ENCODE measurements at places on chromosomes 6 and 20.

- no peak for DNase-seq
These were observed 460 bp downstream of the PLAGL1 start for GRCh38 chr6:144007478-144008119.

DNA sequence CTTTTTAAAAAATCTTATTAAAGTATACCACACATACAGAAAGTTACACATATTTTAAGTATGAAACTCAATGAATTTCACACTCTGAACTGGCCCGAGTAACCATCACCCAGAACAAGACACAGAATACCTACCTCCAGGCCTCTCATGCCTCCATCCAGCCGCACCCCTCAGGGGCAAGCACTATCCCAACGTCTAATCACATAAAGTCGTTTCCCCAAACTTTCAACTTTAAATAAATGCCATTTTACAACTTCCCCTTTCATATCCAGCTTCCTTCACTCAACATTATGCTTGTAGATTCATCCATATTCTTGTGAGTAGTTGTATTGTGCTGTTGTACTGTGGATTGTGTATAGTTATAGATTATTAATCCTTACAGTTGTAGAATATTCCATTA is 539.1 kb downstream of the CD83 start:
- DNase-seq = no peak

GRCh38 chr6:16204653-16205376 is 33.6 kb upstream of the GMPR start:
- no peak for DNase-seq

DNA sequence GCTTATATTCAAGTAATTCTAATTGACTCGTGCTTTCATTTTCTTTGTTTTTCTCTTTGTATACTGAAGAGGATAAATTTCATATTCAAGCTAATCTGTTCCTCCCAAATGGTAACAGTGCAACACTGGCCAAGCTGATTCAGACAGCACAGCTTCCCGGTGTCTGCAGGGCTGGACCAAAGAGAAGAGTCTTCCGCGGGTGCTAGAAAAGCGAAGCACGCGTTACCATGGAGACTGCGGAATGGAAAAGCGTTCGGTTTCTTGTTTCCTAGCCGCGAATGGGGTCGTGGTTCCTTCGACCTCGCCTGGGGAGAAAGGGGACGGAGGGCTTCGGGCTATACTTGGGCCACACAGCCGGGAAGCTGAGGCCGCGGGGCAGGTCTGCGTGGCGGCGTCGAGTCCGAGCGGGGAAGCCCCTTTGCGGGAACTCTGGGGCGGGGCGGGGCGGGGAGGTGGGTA is 6.2 kb upstream of the ZNF311 start:
- DNase-seq = peak; percentile 40

- peak; percentile 18 for DNase-seq
These were observed 243.0 kb downstream of the TSHZ2 start for GRCh38 chr20:53215166-53215565.

GRCh38 chr6:21883595-21884328 is 290.2 kb downstream of the SOX4 start:
- DNase-seq = no peak

DNA sequence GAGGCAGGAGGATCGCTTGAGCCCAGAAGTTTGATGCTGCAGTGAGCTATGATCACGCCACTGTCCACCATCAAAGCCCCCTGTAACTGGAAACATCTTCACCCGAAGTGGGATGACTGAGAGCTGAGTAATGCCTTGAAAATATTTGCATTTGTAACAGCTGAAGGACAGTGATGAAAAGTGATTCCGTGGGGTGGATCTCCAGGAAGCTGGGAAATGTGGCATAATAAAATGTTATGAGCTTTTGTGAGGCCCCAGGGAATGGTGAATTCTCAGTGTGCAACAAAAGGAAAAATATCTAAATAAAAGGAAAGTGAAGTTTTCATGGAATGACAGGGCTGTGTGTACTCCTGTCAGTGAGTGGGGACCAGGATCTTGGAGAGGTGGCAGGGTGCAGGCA is 92.0 kb downstream of the JAG1 start:
- no peak for DNase-seq

GRCh38 chr6:125968493-125968892 is 11.9 kb downstream of the HINT3 start:
- no peak for DNase-seq

GRCh38 chr6:125752773-125753172 is 3.3 kb downstream of the HEY2 start:
- DNase-seq = no peak

- DNase-seq = no peak
These were observed 4.3 kb downstream of the KCNQ5 start for GRCh38 chr6:72626126-72626525.

- no peak for DNase-seq
These were observed 75.6 kb downstream of the MTFR2 start for GRCh38 chr6:136174510-136174909.

- no peak for DNase-seq
These were observed at the start of gene BTBD3 for GRCh38 chr20:11917663-11918062. TSS of gene BTBD3 (plus strand) at chr20:11917893. CDS start at chr20:11918276, 383 bp downstream.

DNA sequence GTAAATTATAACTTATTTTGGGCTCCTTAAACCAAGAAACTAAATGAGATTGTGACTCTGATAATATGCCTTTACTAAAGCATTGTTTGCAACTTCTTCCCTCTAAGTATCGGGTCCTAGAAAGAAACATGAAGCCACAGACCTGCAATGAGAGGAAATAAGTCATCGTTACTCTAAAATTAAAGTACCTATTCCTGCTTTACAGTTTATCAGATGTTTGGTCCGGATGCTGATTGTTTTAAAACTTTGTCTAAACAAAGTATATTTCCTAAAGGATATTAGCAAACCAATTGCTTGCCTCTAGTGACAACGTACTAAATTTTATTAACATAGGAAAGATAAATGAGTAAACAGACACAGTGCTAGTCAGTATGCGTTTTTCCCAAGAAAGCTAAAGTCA is 216.8 kb downstream of the GJA1 start:
- DNase-seq = no peak

DNA sequence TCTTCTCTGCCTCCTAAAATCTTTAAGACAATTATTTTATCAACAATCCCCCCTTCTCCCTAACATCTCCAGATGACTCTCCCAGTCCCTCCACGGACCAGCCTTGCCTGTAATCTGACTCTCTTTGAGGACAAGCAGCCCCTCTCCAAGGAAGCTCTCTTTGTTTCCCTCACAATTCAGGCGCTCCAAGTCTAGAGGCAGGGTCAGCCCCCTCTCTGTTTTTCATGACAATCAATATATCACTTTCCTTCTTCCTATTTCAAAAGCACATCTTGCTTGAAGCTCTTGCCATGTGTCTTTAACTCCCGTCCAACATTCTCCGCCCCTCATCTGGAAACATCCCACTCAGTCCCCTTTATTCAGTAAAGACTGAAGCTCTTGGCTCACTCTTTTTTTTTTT is 393.4 kb upstream of the SULF2 start:
- no peak for DNase-seq

- no peak for DNase-seq
These were observed 19.0 kb upstream of the TGM2 start for GRCh38 chr20:38184101-38184500.

- no peak for DNase-seq
These were observed 1.5 kb downstream of the APCDD1L start for GRCh38 chr20:58513580-58514285.

DNA sequence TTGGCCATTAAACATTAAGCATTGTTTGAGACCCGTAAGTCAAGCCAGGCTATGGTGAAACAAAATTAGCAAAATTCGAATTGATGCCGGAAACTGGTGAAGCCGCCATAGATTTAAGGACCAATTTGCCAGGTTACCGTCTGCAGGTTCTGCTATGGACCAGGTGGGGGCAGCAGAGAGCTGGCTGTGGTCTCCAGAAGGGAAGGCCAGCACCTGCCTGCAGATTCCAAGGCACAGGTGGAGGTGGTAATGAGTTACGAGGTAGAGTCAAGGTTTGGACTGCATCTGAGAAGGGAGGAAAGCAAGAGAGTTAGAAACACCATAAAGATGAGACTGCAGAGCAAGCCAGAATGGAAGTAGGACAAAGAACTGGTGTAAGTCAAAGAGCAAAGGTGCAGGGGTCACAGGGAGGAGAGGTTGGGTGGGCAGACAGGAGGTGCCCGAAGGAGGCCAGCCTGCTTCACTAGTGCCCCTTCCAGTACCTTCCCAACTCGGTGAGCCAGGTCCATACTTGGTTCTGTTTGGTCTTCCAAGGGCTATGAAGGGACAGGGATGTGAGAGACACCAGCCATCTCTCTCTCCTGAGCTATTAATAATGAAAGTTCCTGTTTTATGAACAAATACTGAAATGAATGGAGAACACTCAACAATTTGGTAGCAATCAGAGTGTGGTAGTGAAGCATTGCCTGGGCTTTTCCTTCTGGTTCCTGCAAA is 131.6 kb upstream of the ESR1 start:
- DNase-seq = peak; percentile 54

- peak; percentile 30 for DNase-seq
These were observed 76.8 kb upstream of the DUSP22 start for GRCh38 chr6:215335-216034.

- no peak for DNase-seq
These were observed 362 bp upstream of the TMX4 start for GRCh38 chr20:8019998-8020247.

DNA sequence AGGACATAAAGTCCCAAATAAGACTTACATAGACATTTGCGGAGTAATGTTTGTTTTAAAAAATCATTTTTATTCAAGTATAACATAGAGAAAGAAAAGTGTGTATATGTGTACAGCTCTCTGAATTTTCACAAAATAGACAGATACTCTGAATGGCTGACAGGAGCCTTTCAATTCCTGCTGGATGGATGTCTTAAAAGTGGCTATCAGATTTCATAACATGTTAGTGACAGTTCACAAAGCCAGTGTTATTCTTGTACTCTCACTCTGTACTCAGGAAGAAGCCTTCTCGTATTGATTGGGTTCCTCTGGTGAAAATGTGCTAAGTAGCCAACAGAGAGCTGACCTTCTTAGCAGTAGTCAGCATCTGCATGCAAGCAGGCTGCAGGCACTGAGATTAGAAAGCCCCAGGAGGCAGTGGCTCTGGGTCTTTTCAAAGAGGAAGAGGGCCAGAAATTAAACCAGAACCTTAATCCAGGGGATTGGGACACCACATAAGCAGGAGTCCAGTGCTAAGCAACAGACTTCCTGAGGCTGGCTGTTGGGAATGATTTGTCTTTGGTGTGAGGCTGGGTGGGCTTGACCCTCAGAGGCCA is 19.7 kb downstream of the SLC17A4 start:
- DNase-seq = no peak

GRCh38 chr6:70657706-70658105 is 10.0 kb upstream of the SMAP1 start:
- no peak for DNase-seq

DNA sequence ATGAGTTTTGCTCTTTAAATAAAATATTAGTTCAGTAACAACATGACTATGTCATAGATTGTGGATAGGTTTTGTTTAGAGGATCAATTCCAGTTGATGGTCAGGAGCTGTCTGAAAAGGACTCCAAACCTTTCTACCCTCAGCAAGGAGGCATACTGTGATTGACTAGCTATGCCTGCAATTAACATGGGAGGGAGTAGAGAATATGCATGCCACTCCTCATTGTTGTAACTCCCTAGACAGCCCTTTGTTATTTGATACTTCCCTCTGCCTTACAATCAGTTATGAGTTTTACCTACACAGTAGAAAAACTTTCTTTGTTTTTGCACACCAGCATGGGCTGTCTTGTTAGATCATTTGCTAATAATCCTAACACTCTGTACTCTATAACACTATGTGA is 1418.5 kb downstream of the KHDRBS2 start:
- DNase-seq = no peak

- no peak for DNase-seq
These were observed 35.6 kb downstream of the ARFGEF2 start for GRCh38 chr20:48957053-48957481.

- DNase-seq = no peak
These were observed 147.6 kb upstream of the FAM83B start for GRCh38 chr6:54698974-54699373.

- DNase-seq = no peak
These were observed 11.4 kb downstream of the PBOV1 start for GRCh38 chr6:138206862-138207261.

DNA sequence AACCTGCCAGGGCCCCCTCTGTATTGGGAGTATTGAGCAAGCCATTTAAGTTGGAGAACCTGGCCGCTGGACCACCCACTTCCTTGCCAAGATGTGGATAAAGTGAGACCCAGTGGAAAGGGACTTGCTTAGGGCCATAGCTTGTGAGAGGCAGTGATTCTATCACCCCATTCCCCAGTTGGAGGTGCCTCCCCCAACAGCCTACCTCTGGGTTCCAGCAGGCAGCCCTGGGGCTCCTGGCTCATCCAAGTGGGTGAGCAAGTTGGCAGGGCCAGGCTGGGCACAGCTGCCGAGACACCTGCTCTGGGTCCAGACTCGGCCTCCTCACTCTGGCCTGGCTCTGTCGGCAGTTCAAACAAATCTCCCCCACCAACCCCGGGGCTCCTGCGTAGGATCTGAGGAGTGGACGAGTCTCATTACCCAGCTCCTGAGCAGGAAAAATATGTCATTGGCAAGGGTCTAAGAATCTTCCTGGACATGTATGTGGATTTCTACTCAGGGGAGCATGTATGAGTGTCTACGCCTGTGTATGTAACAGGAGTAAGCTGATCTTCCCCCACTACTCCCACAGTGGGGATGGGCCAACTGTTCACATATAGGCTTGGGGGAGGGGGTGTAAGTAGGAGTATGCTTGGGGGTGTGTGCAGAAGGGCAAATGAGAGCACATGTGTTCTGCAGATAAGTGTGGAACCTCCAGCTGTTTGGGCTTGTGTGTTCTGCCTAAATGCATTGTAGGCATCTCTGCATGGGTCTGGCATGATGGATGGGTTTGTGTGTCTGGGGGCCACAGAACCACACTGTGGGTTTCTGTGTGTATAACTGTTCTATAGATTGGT is 1.9 kb downstream of the ID1 start:
- DNase-seq = no peak

DNA sequence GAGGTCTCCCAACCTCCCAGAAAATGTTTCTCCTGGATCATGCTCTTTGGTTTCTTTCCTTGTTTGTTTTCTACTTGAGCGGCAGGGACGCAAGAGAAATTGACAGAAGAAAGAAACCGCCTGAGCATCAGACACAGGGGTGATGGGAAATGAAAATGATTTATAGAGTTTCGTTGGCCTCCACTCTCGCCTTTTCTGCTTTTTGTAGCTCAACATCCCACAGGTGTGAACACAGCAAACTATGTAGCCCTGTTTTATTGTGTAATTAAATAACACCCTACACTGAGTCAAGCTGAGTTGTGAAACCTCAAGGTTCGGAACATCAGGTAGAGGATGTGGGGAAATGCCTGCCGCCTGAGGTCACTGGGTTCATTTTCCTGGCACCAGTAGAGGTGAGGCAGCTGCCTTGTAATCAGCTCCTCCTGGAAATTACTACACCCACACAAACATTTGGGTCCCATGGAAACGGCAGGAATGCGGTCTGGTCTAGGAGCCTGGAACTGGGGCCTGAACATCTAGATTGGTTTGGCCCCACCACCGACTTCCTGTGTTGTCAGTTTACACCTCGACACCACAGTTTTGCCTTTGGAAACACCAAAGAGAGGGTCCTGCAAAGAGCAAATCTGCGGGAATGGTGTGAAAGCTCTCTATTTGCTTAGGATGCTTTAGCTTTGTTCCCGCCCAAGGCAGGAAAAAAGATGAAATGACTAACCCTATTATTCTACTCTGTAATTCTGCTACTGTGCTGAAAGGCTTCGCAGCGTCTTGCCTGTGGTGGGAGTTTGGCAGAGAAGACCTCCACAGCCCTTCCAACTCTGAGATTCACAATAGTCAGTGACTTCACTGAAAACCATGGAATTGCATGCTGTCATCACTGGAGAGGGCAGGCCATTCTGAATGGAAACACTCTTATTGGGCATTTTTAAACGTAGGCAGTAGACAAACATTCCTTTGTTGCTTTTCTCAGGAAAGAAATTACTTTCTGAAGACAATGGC is 53.0 kb downstream of the ADAT2 start:
- DNase-seq = peak; percentile 51

- DNase-seq = no peak
These were observed 37.8 kb downstream of the ZC2HC1B start for GRCh38 chr6:143901885-143902750.
